Left hindlimb (tissue), 1 donor: ENCODE measurements at places on chromosomes 7 and 10.

GRCh38 chr10:5595591-5595990 lies 70.8 kb downstream of the ASB13 start:
- no peak for DNase-seq

GRCh38 chr10:110397856-110398255 lies 93.1 kb upstream of the SMNDC1 start:
- no peak for DNase-seq

- DNase-seq = no peak
Observed at GRCh38 chr10:102394801-102395399, 605 bp upstream of the NFKB2 start.

DNA sequence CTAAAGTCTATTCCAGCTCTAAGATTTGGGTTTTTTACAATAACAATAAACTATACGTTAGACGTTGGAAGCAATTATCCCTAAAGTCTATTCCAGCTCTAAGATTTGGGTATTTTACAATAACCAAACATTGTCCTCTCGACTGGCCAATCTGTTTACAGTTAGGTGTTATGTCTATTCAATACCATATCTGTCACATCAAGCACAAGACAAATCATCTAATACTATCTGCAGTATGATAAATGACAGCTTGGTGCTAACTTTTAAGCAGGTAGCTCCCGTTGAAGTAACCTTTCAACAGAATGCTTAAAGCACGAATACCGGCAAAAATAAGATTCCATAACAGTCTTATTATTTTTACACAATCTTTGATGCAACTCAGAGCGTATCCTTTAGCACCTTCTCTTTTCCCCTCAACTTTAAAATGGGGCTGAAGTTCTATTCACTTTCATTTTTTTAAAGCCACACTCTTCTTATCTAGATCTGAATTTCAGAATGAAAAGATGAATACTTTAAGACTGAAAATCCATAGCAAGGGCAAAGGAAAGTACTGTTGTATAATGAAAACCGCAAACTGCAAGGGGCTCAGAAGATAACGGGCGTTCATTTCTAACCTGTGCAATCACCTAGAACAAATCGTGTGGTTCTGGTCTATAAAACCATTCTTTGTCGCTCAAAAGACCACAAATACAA lies 925 bp downstream of the H2AZ2 start:
- DNase-seq = no peak

DNA sequence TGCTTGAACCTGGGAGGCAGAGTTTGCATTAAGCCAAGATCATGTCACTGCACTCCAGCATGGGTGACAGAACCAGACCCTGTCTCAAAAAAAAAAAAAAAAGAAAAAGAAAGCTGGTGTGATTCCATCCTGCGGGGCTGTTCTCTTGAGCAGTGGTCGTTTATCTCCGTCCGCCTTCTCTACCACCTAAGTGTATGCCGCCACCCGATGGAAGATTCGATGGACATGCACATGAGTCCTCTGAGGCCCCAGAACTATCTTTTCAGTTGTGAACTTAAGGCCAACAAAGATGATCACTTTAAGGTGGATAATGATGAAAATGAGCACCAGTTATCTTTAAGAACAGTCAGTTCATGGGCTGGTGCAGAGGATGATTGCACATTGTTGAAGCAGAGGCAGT lies 65.7 kb downstream of the ABRAXAS2 start:
- no peak for DNase-seq

DNA sequence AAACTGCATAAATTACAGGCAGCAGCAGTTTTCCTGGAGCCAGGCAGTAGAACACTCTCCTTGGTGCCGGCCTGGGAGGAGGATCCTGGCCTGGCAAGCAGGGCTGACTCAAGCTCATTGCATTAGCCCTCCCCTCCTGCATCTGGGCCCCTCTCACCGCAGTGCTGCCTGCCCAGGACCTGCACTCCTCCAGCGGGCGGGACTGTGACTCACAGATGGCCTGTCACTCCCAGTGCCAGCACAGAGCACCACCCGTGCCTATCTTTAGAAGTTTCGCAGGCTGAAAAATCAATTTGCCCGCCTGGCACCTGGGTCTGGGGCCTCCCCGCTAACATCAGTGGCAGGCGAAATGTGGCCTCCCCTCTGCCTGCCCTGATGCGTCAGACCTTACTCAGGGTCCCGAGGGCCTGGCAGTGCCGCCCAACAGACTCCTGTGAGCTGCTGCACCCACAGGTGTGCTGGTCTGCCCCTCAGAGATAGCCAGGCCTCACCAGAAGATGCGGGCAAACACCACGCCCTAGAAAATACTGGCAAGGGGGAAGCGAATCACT lies 123.8 kb downstream of the KCNMA1 start:
- DNase-seq = peak; percentile 86

DNA sequence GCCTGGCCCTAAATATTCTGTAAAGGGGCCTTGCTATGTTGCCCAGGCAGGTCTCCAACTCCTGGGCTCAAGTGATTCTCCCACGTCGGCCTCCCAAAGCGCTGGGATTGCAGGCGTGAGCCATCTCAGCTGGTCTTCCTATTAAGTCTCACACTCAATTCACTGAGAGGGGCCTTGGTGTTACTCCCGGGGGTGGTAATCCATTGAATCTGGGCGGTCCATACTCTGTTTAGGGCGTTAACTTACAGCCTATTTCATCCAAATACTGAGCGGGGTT lies 665 bp upstream of the SRRT start:
- no peak for DNase-seq

- no peak for DNase-seq
Observed at GRCh38 chr10:114920459-114920858, 17.5 kb upstream of the TRUB1 start.

GRCh38 chr7:95611224-95611623 lies 14.9 kb upstream of the PDK4 start:
- DNase-seq = no peak

DNA sequence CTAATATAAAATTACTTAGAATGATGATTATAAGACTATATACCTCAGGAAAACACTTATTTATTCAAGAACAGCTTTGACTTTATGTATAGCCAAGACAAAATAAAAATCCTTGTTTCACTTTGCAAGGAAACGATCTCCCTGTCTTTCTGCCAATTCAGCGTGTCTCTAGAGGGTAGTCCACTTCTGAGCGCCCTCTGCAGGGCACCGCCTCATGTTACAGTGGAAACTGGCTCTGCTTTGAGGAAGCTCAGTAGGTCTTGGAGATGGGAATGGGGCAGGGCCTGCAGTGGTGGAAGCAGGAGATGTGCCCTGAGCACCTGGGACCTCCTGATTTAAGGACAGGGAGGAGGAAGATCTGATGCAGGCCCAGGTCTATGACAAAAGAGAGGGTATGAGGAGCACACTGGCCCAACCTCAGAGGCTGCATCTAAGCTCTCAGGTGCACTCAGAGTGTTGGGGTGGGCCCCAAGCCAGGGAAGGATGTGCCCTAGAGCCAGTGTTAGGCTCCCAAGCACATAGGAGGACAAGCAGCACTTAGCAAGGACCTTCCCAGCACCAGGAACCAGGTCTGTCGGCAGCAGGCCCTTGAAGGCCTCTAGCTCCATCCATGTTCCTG lies 481.0 kb downstream of the TNS3 start:
- DNase-seq = no peak

DNA sequence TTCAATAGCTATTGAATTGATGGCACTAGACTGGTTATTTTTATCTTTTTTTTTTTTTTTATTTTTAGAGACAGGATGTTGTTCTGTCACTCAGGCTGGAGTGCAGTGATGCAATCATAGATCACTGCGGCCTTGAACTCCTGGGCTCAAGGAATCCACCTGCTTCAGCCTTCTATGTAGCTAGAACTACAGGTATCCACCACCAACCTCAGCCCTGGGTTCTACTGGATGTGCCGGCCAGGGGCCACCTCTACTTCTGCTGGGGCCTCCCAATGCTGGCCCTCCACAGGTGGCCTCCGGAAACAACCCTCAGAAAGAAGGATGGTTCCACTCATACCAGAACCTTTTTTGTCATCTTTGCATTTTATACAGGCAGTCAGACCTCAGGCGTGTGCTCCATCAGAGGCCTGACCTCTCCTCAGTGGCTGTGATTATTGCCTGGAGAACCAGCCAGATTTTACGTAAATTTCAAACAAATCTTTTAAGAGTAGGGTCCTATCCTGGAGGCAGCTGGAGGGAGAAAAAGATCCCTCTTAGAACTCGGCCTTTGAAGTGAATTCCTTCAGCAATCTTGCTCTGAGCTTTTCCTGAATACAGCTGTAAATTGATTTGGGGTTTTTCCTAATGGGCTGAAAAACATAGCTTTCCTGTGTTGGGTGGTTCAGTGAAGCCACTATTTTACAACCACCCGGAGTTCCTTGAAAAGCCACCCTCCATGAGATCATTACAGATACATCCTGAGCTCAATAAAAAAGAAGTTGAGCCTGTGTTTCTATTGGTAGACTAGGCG lies 110.0 kb downstream of the SPAG6 start:
- no peak for DNase-seq

- no peak for DNase-seq
Observed at GRCh38 chr7:84137812-84138211, 56.8 kb downstream of the SEMA3A start.

DNA sequence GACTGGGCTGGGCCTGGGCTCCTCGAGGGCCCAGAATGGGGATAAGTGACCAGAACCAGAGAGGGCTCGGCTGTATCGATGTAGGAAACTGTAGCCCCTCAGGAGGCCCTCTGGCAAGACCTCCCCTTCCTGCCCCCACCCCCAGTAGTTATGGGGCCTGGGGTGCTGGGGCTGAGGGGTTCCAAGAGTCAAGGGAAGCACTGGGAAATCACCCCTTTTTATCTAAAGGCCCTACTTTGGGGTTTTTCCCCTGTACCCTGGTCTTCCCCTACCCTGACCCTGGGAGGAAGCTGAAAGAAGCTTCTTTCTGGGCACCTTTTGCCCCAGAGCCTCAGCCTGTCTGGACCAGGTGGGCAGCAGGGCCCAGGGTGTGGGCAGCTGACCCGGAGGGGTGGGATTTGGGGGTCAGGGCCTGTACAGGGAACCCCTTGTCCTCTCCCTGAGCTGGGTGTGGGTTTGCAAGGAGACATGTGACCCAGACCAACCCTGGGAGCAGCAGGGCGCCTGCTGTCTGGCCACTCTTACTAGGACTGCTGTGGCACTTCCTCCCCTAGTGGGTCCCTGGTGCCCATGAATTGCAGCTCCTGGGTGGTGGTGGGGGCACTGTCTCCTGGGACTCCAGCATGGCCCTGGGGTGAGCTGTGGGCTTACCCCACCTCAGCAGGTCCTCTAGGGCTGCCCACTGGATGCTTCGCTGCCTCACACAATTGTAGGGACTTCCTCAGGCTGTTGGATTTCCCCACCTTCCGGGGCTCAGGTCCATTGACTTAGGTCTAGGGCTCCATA lies 1.5 kb downstream of the IRF5 start:
- DNase-seq = no peak

DNA sequence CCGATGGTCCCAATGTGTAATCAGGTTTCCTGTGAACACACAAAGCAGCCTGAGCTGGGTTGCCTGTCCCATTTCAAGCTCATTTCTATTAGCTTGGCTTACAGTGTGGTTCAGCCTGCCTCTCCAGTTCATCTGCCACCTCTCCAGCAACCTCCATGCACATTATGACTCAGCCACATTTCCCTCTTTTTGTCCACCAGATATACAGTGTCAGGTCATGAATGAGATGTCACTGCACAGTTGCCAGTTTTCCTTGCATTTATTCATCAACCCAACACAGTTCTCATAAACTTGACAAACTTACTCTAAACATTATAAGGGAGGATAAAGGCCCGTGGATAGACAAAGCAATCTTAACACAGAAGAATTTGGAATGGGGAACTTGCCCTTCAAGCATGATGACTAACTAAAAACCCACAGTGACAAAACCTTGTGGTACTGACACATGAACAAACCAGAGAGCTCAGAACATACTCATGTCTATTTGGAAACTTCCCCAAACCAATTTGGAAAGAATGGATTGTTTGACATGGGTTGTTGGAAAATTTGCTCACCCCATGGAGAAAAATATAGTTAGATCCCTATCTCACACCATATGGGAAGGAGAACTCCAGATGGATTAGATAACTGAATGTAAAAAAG lies 2.5 kb upstream of the CFAP58 start:
- no peak for DNase-seq

DNA sequence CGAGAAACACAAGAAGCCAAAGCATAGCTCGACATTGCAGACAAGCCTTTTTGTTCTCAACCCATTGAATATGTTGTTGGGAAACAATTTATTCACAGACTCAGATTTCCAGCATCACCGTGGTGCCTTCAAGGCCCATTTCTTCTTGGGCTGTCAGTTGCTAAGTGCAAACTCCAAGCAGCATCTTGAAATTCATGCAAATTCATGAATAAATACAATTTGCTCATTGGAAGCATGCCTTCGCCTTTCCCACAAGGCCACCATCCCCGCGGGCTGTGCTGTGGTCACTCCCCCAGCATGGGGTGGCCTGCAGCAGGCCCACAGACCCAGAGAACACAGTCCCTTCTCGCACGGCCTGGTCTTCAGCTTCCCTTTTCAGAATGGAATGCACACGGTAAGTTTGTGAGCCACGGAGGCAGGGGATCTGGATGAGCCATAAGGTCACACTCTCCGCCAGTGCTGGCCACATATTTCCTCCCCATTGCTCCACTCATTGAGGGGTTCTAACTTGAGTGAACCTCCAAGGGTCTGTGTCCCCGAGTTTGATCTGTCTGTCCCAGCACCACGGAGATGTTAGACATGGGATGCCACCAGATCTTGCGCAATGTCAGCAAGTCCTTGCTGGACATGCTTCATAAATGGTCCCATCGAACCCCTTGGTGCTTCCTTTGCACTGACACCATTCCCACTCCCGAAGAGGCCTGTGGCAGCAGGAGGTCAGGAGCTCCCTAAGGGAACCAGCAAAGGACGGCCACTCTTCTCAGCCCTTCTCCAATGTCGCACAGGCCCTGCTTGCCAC lies 109.5 kb downstream of the GFRA1 start:
- no peak for DNase-seq

- no peak for DNase-seq
Observed at GRCh38 chr10:133230387-133231195, 574 bp downstream of the UTF1 start.

DNA sequence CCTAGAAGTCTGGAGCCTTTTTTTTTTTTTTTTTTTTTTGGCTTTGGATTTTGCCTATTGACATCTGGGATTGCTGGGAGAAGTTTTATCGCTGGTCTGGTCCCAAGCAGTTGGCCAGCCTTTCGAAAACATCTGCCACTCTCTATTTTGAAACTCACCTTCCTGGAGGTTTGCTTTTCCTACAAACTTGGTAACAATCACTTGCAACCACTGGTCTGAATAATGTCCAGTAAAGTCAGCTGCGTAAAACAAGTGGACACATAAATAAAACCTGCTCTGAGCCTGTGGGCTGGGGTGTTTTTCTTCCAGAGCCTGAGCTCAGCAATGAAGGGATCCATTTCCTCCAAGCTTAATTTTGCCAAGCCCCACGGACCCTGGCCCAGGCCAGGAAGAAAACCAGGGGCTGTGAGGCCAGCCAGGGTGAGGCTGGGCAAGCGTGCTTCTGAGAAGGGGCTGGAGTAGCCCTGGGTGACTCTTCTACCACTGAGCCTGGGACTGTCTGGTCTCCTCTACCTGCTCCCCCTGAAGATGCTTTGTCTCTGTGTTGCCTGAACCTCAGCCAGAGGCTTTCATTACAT lies 202.2 kb downstream of the GFRA1 start:
- no peak for DNase-seq

DNA sequence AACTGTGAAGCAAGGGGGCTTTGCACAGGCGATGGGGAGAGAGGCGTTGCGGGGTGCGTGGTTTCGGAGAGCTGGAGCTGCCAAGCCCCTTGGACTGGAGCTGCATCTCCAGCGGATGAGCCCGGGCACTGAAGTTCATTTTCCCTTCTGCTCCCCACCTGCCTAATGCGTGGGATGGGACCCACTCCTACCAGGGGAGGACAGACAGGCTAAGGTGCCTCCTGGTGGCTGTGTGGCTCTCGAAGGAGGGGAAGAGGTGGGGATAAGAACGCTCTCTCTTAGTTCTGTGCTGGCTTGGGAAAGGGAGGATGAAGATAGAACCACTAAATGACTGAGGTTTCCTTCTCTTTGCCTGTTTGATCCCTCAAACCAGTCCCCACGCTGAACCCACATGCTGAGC lies 177.6 kb upstream of the PITRM1 start:
- no peak for DNase-seq
